PC-9 (cell line): ENCODE measurements at places on chromosomes 11 and 22.

GRCh38 chr11:30111786-30112185 lies 95.0 kb upstream of the KCNA4 start:
- no peak for DNase-seq

GRCh38 chr11:10460611-10461275 lies 5.7 kb downstream of the AMPD3 start:
- no peak for DNase-seq

DNA sequence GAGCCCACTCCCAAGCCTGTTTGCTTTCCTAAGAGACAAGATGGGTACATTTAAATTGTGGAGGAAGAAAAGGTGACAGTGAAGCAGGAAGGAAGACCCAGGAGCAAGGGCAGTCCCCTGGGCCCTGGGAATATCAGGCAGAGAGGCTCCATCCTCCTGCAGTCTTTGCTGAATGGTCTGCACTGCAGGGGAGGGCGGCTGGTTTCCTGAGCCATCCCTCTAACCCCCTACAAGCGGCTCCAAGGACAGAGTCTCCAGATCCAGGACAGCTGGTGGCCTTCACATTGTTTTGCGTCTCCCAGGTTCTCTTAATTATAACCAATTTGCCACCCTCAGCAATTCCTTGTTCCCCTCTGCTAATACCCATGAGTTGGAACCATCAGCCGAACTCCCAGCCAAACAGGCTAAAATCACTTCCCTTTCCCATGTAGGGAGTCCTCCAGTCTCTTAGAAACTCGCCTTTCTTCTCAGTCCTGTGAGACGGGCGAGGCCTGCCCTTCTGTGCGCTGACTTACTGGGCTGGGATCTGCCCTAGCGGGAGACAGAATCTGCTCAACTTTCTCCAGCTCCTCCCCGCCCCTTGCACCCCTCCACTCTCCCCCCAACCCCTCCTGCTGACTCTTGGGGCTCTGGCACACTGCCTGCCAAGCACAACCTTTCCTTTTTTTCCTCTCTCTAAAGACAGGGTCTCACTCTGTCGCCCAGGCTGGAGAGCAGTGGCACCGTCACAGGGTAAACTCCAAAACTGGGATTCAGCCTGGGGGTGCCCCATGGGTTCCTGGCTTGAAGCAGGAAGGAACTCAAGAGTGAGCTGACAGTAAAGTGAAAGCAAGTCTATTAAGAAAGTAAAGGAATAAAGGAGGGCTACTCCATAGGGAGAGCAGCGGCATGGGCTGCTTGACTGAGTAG lies 53.4 kb upstream of the EMID1 start:
- no peak for DNase-seq

GRCh38 chr22:37546437-37547250 lies 13.6 kb upstream of the CDC42EP1 start:
- peak; percentile 94 for DNase-seq

GRCh38 chr11:117769533-117769932 lies 27.5 kb downstream of the DSCAML1 start:
- DNase-seq: no peak

DNA sequence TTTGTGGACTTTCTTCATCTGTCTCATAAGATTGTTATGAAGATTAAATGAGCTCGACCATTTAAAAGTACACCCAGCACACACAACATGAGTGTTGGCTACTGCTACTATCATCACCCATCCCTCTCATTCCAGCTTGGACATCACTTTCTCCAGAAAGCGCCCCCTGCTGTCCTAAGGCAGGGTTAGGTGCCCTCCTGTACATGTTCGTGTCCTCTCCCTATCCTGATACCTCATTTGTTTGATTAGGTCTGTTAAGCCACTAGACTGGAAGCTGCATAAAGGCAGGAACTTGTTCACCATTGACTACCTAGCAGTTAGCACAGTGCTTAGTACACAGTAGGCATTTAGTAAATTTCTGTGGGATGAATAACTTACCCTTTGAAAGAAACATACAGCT lies 85.5 kb downstream of the ENTHD1 start:
- no peak for DNase-seq

GRCh38 chr11:77592727-77593126 lies 3.0 kb downstream of the AQP11 start:
- no peak for DNase-seq

DNA sequence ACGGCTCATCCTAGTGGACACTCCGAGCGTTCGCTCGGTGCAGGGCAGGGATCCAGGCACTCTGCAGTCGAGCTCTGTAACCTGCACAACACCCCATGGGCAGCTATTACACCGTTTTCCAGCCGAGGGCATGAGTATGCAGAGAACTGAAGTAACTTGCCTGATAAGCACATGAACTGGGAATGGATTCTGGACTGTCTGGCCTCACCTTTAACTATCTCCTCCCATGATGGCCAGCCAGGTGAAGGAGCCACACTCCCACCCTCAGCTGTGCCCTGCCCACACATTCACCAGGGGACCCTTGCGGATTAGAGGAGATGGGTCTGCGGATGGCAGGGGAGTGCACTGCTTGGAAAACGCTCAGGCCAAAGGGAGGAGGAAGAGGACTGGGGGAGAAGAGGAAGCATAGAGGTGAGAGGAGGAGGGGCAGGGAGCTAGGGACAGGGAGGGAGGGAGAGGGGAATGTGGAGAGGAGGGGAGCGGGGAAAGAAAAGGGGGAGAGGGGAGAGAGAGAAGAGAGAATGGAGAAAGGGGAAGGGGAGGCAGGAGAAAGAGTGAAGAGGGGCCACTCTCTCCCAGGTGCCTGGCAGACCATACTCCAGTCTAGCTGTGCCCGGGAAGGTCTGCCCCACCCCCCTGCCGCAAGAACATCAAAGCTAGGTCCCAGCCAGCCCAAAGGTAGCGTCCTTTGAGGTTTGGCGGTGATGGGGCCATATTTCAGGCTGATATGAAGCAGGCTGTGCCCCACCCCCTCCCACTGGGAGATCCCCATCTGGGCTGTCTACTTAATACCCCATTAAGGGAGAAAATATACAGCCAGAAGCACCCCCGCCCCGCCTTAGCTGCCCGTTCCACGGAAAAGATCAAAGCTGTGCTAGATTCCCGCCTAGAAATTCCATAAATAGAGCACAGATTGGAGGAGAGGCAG lies 33.2 kb upstream of the TCF20 start:
- DNase-seq: no peak
